ENCODE measurements at places on chromosomes 3 and 15.

DNA sequence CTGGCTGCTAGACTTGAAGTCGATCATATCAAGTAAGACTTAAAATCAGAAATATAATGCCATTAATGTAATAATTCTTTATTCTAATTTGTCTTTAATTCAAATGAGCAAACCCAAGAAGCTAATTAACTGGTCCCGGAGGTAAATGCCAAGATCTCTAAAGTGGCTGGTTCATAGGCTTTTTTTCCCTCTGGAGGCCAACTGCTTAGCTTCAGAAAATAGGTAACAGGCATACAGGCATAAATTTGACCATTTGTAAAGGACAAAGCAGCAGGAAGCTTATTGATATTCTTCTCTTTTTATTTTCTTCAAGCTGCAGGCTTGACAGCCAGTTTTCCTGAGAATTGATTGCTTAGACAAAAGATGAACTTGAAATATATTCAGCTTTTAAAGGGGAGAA lies 158.6 kb upstream of the RAP2B start:
- no peak for DNase-seq

DNA sequence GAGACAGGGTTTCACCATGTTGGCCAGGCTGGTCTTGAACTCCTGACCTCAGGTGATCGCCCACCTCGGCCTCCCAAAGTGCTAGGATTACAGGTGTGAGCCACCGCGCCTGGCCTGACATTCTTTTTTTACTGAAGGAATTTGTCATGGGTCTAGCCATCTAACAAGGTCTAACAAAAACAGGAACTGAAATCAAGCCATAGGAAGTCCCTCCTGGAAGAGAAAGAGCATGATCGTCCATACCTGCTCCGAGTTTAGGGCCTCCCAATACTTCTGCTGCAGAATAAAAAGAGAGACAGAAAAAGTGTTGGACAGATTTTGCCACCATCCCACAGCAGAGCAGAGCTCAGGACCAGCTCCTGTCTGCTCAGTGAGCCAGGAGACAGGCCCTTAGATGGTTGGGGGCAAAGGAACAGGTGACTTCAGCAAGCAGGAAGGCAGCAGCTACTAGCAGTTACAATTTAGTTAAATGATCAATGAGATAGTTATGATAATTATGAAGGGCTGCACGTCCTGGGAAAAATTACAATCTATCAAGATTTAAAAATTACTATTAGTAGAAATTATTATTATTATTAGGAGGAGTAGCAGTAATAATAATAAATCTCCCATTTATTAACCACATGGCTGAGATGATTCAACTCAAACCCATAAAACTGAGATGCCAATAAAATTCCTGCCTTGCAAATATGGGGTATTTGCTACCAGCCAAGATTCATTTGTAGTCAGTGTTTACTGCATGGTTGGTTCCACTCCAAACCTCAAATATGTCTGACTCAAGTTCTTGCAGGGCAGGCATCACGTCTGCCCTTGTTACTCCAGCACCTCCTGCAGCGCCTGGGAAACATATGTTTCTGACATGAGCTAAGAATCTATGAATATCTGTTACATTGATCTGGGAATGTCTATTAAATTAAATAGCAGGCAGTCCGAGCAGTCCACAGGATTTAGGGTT lies 40.1 kb downstream of the TMEM44 start:
- peak; percentile 62 for DNase-seq

GRCh38 chr15:70505936-70506912 lies 257.1 kb downstream of the UACA start:
- no peak for DNase-seq

DNA sequence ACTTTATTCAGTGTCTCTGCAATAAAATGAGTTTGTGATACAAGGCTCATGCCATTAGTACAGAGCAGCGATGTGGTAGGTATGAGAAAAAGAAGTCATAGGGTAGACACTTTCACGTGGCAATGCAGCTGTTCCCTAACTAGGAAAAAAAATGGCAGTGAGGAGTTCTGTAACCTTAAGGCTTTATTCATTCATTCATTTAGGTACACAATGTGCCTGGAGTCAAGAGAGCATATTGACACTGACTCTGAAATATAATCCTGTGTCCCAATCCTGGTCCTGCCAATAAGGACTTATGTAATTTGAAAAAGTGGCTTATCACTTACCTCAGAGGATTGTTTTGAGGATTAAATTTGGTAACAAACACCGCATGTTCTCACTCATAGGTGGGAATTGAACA lies 173.0 kb upstream of the AZI2 start:
- DNase-seq = no peak

Measured in endothelial cell of umbilical vein (primary cell).